ENCODE measurements at places on chromosomes 1 and 21. TPM values are rescaled to one million over a fixed set of nuclear protein-coding genes. Genes with fewer than 3 reads are reported as not detected.

The RGS8 gene
- not detected for total RNA-seq

The MCL1 gene
- total RNA-seq, result 278 TPM

The GUCA2B gene
- not detected for total RNA-seq

The C1QB gene
- total RNA-seq, result not detected

The GOLT1A gene
- not detected for total RNA-seq

All from activated CD4-positive, alpha-beta T cell treated with anti-CD3 and anti-CD28 coated beads, Interleukin-2, amount 10 ng/mL, durations not matched to agents 24 days and 14 days (primary cell).